Aorta (tissue), 5 donors: ENCODE measurements at places on chromosomes 6 and 20. TPM values are rescaled to one million over a fixed set of nuclear protein-coding genes. Genes with fewer than 3 reads are reported as not detected.

Gene TP53TG5
- total RNA-seq, result 0.91 TPM

Gene PI3
- 0.96 TPM for total RNA-seq

Gene WFDC12
- total RNA-seq, result not detected

Gene DLK2
- not detected for total RNA-seq

Gene MCCD1
- not detected for total RNA-seq

Gene PKIB
- total RNA-seq, result 2.5 TPM

Gene HCRTR2
- total RNA-seq, result not detected

Gene RNF5
- total RNA-seq, result 35.0 TPM

GRCh38 chr20:8523684-8524083 lies 391.6 kb downstream of the PLCB1 start:
- no peak for DNase-seq

GRCh38 chr6:52617087-52617486 lies 40.2 kb upstream of the TRAM2 start:
- no peak for DNase-seq

- DNase-seq, result no peak
These were observed 27.6 kb downstream of the TFAP2B start for GRCh38 chr6:50846144-50846851.

GRCh38 chr6:105833959-105834947 lies 251.9 kb upstream of the PRDM1 start:
- no peak for DNase-seq

- DNase-seq, result peak; percentile 81
These were observed 1.6 kb downstream of the ZBTB2 start for GRCh38 chr6:151389618-151390275.

GRCh38 chr6:5044866-5045265 lies 40.3 kb upstream of the PPP1R3G start:
- DNase-seq, result no peak

- no peak for DNase-seq
These were observed 36.3 kb upstream of the SULF2 start for GRCh38 chr20:47821481-47822100.

GRCh38 chr6:133040803-133041419 lies 200.2 kb upstream of the EYA4 start:
- DNase-seq, result no peak

DNA sequence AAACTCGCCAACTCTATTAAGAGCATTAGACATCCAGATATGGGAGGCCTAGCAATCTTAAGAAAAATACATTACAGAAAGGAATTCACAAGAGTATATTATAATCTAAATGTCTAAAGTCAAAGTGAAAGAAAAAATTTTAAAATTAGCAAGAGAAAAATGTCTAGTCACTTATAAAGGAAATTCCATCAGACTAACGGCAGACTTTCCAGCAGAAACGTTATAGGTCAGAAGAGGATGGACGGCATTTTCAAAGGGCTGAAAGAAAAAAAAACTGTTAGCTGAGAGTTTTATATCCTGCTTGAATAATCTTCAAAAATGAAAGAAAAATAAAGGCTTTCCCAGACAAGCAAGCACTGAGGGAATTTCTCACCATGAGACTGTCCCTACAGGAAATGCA lies 269.0 kb downstream of the HDGFL1 start:
- DNase-seq, result no peak

DNA sequence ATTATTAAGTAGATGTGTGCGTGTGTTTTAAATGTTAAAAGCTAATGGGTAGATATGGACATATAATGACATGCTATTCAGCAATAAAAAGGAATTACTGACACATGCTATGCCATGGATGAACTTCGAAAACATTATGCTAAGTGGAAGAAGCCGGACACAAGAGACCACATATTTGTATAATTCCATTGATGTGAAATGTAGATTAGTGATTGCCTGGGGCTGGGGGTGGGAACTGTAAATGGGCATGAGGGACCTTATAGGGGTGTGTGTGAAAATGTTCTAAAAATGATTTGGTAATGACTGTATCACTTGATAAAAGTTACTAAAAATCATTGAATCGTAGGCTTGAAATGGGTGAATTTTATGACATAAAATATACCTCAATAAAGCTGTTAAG lies 104.5 kb upstream of the BEND3 start:
- DNase-seq, result no peak

DNA sequence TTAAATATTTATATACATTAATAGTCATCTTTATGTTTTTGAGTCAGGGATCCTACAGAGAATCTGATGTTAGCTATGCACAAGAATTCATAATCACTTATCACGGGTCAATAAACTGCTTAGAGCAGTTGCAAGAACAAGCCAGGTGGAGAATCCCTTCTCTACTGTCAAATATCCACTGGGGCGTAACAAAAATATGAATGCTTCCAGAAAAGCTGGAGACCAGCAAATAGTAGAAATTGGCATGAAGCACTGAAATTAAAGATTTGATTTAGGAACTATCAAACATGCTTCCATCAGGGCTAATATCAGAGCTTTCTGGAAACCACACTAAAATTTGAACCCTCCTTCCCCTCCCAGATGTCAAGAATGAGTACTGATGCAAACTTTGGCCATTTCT lies 37.3 kb downstream of the ADGRG6 start:
- no peak for DNase-seq

DNA sequence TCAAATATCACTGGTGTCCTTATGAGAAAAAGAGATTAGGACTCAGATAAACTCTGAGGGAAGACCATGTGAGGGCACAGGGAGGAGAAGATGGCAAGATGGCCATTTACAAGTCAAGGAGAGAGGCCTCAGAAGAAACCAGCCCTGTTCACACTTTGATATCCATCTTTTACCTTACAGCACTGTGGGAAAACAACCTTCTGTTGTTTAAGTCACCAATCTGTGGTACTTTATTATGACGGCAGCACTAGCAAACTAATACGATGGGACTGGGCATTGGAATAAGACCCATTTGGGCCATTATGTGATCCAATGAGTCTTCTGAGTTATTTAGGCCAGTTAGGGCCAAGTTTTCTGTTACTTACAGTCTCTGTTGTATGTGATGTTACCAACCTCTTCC lies 26.4 kb upstream of the CD2AP start:
- DNase-seq, result no peak

GRCh38 chr6:115602466-115602865 lies 458.2 kb downstream of the FRK start:
- no peak for DNase-seq

GRCh38 chr20:56554869-56555268 lies 21.8 kb downstream of the FAM209B start:
- no peak for DNase-seq

- no peak for DNase-seq
These were observed 6.3 kb upstream of the AP5S1 start for GRCh38 chr20:3813848-3814581.

DNA sequence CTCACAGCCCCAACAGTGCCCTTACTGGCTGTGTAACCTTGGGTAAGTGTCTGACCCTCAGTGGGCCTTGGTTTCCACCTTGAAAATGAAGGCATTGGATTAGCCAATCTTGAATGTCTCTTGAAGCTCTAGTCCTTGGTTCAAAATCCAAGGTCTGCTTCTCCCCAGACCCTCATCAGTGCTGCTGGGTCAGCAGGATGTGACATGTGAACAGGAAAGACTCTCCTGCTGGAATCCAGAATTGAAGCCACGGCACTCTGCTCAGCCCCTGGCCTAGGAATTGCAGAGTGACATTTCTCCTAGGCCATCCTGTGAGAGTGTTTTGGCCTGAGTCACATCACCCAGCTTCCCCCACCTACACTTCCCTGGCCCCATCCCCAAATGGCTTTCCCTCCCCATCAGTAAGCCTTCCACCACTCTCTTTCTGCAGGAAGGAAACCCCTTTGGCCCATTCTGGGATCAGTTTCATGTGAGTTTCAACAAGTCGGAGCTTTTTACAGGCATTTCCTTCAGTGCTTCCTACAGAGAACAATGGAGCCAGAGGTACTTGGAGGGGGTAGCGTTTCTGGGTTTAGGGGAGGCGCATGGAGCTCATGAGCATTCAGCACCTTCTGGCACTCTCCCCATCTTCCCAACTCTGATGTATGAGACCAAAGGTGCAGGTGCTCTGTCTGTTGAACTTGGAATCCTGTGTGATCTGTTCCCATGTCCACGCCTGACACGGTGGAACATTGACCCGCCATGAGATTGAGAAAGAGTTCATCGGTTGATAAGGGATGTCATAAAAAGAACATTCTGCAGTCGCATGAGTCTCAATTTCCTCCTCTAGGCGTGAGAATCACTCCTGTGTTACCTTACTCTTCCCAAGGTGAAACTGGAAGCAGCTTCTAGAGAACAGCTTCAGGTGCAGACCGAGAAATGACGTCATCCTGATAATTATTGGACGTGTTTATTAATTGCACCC lies 8.8 kb downstream of the POFUT1 start:
- no peak for DNase-seq

- peak; percentile 33 for DNase-seq
These were observed 10.7 kb downstream of the NELFCD start for GRCh38 chr20:58991715-58992114.
